Sciatic nerve (tissue), 2 donors: ENCODE measurements at places on chromosomes 11 and 22.

- no peak for DNase-seq
Measured at GRCh38 chr22:49775867-49776511, 51.7 kb downstream of the BRD1 start.

- peak; percentile 91 for DNase-seq
Measured at GRCh38 chr11:65492637-65493366, 6.0 kb upstream of the MALAT1 start.

GRCh38 chr22:40560551-40560950 lies 76.0 kb downstream of the MRTFA start:
- no peak for DNase-seq

GRCh38 chr11:61963016-61963281 lies 4.5 kb downstream of the FTH1 start:
- no peak for DNase-seq

- DNase-seq: no peak
Measured at GRCh38 chr11:48141475-48142122, 75.0 kb upstream of the OR4B1 start.

GRCh38 chr11:95152876-95153856 lies 63.5 kb downstream of the ENDOD1 start:
- no peak for DNase-seq

DNA sequence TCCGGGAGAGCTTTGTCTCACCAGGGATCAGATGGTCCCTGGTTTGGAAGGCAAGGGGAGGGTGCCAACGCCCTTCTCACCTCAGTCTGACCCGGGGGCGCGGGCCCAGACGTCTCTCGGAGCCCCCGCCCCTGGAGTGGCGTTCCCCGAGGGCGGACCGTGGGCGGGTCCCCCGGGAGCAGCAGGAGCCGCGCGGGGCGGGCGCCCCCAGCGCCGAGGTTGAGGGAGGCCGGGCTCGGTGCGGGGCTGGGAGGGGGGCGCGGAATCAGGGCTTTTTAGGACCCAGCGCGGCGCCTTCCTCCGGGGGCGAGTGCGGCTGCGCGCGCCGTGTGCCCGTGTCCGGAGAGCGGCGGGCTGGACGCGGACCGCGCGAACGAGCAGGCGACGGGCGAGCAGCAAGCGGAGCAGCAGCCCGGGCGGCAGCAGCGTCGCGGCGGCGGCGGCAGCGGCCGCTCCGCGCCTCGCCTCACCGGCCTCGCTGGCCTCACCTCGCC lies at the start of gene KCNC1:
Gene KCNC1 (plus strand): TSS at position 364 of the 494 bp plus-strand sequence. CDS start 1,222 bp downstream, outside the sequence.
- DNase-seq: peak; percentile 54

- no peak for DNase-seq
Measured at GRCh38 chr11:26477396-26477795, 94.7 kb downstream of the MUC15 start.

GRCh38 chr11:14906578-14906977 lies 14.5 kb upstream of the CYP2R1 start:
- DNase-seq: no peak

GRCh38 chr11:15988693-15989231 lies 367.6 kb downstream of the SOX6 start:
- no peak for DNase-seq

- DNase-seq: no peak
Measured at GRCh38 chr11:119188887-119189286, 3.6 kb downstream of the NHERF4 start.

DNA sequence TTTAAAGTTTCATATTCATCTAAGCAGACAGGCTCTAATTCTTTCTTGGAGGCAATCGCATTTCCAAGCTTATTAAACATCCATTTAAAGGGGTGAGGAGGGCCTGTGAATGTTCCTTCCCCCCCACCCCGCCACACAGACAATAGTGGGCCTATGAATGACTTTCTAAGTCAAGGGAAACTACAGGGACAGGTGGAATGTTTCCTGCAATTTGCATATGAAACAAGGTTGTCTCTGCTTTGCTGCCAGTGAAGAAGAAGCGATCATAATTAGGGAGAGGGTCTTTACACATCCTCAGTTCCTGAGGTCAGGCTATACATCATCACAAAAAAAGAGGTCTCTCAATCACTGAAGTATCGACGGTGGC lies 127.9 kb upstream of the OPCML start:
- DNase-seq: no peak

DNA sequence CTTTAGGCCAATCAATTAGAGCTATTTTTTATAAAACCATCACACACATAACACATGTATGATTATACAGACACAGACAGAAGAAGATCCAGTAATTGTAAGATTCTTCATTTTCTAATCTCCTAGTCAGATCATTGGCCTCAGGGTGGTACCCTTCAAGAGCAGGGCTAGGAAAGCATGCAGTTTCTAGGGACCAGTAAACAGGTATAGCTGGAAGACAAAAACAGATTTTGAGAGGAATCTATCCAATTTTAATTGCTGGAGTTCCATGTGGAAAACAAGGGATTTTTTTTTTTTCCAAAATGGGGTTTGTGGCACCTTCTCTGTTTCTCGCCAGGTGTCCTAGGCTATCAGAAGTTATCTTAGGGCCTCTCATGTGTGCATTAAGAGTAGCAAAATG lies 29.6 kb downstream of the METTL15 start:
- no peak for DNase-seq

DNA sequence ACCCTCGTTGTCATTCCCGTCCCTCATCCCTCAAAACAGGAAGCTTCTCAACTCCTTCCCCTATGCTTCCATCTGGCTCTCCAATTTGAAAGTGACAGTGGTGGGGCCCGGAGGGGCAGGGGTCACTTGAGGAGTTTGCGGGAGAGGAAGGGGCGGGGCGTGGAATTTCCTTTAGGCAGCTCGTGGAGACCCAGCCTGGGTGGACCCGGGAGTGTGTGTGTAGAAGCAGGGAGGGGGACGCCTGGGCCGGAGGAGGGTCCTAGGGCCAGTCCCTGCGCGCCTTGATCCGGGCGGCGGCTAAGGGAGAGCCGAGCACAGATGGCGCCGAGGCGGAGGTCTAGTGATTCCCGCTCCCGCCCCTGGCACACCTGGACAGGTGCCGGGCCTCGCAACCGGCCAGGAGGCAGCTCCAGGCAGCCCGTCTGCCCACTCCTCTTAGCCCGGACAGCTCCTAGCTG lies 7.8 kb upstream of the PAX6 start:
- no peak for DNase-seq

- DNase-seq: no peak
Measured at GRCh38 chr22:40426594-40427333, 56.4 kb downstream of the SGSM3 start.

DNA sequence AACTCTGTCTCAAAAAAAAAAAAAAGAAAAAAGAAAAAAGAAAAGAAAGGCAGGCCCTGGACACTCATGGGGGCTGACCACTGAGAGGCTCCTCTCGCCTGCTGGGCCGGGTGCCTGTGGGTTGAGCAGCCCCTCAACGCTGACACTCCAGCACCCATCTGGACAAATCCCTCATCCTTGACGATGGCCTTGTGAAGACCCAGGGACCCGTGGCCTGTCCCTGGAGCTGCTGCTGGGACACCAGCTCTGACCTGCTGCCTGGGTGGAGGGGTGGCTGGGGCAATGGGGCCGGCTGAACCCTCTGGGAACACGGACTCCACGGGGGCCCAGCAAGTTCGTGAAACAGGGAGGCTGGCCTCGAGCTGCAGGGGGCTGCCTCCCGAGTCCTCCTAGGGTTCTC lies 10.5 kb upstream of the BID start:
- no peak for DNase-seq

DNA sequence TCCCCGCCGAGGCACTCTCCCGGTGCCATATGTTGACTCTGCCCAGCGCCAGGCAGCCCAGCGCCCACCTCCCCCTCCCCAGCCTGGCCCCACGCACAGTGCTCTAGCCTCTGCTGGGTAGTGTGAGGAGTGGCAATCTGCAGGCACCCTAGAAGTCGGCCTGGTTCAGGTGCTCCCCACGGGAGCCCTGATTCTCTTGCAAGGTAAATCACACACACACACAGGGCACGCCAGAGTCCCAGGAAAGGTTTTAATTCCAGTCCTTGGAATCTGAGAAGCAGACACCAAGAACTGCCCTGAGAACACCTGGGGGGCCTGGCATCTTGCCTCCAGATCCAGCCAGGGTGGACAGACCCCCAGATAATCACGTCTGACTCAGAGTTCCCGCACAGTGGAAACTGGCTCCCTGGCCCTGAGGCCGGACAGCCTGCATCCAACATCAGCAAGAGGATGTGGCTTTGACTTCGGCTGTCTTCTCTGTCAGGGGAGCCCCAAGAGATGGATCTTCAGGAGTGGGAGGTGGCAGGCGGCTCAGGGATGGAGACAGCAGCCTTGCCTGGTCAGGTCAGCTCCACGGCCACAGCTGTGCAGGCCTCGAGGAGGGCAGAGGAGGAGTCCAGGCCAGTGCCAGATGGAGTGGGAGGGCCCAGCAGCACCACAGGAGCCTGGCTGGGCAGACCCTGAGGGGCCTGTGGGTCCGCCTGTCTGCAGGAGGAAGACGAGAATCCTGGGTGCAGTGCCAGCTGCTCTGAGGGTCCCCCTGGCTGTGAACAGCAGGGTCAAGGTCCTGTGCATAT lies 1.1 kb upstream of the RIN1 start:
- DNase-seq: no peak

GRCh38 chr11:97614606-97615005 lies 1224.8 kb downstream of the JRKL start:
- DNase-seq: no peak

- no peak for DNase-seq
Measured at GRCh38 chr22:27730641-27731433, 70.7 kb downstream of the MN1 start.

GRCh38 chr11:102626676-102627075 lies 1.5 kb upstream of the MMP20 start:
- DNase-seq: no peak
